ENCODE measurements at places on chromosomes 3 and 15.

DNA sequence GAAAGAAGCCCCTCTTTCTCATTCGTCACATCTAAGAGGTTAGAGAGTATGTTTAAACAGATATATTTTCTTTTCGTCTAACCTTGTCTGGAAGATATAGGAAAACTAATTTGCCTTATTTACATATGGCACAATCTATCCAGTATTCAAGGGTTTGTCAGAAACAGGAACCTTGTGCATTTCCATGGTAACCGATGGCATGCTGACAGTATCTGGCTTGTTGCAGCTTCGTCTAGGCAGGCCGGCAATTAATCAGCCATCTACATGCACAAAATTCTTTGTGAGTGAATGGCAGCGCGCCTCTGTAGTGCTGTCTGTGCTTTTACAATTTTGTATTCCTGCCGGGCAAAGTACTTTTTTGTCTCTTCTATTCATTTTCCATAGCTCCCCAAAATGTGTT is 294.0 kb upstream of the SOX2 start:
- DNase-seq = peak; percentile 57

DNA sequence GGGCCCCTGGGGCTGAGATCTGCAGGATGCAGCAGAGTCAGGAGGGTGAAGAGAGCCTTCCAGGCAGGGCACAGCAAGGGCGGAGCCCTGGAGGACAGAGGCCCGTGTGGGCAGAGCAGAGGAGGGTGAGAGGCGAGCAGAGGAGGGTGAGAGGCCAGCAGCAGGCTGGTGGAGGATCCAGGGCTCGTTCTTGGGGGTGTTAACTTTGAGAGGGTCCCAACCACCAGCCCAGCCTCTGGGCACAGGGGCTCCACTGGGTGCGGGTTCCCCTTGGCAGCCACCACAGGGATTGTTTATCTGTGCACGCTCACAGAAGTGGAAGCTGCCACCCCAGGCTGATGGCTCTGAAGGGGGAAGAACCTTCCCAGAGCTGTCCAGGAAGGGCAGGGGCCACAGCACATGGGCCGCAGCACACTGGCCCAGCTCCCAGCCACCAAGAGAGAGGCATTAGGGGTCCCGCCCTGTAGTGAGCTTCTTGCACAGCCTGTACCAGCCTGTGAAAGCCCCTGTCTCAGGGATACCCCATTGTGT is 9.3 kb upstream of the PLXND1 start:
- DNase-seq = no peak

GRCh38 chr3:96430079-96430478 is 384.3 kb upstream of the EPHA6 start:
- DNase-seq = no peak

GRCh38 chr3:21954709-21955108 is 203.7 kb upstream of the ZNF385D start:
- DNase-seq = no peak

DNA sequence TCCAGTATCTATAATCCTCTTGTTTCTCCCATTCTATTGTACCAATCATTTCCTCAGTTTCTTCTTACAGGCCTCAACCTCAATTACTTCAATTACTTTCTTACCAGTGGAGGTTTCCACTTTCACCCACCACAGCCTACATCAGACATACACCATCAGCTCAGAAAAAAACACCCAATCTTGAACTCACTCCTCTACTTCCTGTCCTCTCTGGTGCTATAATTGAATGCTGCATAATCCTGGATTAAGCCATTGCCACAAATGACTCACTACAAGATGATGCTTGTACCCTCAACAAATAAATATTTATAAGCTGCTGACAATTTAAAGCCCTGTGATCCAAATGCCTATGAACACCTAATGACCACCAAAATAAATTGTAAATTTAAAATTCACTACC is 18.5 kb downstream of the RYK start:
- DNase-seq = no peak

DNA sequence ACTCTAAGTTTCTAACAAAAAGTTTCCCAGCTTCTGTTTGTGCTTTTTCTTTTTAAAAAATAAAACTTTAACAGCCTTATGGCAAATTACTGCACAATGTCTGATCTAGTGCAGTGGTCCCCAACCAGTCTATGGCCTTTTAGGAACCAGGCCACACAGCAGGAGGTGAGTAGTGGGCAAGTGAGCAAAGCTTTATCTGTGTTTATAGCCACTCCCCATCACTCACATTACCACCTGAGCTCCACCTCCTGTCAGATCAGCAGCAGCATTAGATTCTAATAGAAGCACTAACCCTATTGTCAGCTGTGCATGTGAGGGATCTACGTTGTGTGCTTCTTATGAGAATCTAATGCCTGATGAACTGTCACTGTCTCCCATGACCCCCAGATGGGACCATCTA is 5.6 kb downstream of the MKRN2 start:
- no peak for DNase-seq

DNA sequence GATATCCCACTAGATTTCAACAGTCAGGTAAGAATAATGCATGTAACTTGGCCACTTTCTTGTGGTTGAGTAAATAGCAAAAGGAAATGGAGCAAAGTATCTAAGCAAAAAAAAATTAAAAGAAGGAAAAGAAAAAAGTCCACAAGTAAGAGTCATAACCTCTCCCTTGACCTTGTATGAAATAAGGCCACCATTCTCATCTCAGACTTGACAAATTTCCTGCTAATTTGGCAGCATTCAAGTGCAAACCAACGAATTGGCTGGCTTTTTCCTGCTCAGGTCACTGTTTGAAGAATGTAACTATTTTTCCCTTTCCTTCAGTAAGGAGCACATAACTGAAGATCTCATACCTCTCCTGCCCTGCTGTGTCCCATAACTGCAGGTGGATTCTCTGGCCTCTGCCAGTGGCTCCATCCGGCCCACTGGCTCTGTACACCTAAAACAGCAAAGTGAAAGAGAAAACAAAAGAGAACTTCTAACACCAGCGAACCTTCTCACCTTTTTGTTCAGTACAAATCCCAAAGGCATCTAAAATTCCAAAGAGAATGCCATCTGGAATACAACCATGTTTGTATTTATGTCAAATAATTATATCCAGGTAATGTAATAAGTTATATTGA is 33.4 kb upstream of the RSL24D1 start:
- DNase-seq = no peak

DNA sequence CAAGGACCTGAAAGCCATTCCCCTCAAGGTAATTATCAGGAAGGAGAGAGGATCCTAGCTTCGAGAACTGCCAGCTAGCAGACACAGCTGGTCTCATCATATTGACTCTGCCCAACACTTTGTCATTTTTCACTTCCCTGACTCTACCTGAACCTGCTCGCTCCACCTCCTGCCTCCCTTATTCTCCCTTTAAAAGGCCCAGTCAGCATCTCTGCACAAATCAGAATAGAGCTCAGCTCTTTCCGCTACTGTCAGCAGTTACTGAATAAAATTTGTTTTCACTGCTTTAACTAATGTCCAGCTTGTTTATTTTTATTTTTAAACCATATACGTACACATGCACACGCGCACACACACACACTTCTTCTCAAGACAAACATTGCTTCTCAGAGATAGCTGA is 57.2 kb upstream of the MCF2L2 start:
- DNase-seq = no peak
